Right atrium auricular region (tissue), 2 donors: ENCODE measurements at places on chromosomes 12 and 14.

- no peak overlapping the region for H3K4me3 ChIP-seq
- H3K27ac ChIP-seq: no peak overlapping the region
- no peaks in the 10 kb centered on the region for H3K4me1 ChIP-seq
- no peaks in the 10 kb centered on the region for H3K36me3 ChIP-seq
- H3K27me3 ChIP-seq: no peaks in the 10 kb centered on the region
These were observed 1066.1 kb downstream of the FLRT2 start for GRCh38 chr14:86596024-86596423.

- no peaks in the 10 kb centered on the region for H3K4me1 ChIP-seq
- H3K27me3 ChIP-seq: no peaks in the 10 kb centered on the region
- H3K27ac ChIP-seq: no peak overlapping the region
- DNase-seq: no peak
- H3K4me3 ChIP-seq: no peak overlapping the region
These were observed 1070.7 kb upstream of the NOVA1 start for GRCh38 chr14:27668531-27668930.

DNA sequence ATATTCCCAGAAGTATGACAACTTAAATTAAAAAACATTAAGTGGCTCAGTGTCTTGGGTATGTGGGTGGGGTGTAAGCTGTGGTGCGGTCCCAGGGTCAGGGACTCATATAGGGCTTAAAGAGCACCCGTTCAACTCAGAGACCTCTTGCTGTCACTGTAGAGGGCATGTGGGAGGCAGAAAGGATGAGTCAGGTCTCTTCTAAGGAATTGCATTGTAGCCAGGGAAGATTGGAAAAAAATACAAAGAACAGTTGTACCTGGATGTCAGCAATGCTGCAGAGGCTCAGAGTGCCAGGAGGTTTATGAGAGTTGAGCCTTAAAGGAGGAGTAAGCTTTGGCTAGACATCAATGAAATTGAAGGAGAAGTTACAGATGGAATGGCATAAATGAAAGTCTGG is 104.1 kb downstream of the MYRFL start:
- no peaks in the 10 kb centered on the region for H3K27me3 ChIP-seq
- DNase-seq: no peak
- H3K4me1 ChIP-seq: no peaks in the 10 kb centered on the region
- H3K4me3 ChIP-seq: no peak overlapping the region
- H3K27ac ChIP-seq: no peak overlapping the region

GRCh38 chr14:64870160-64870559 is 9.5 kb downstream of the SPTB start:
- no peak for DNase-seq
- H3K4me3 ChIP-seq: no peak overlapping the region
- H3K36me3 ChIP-seq: no peaks in the 10 kb centered on the region

DNA sequence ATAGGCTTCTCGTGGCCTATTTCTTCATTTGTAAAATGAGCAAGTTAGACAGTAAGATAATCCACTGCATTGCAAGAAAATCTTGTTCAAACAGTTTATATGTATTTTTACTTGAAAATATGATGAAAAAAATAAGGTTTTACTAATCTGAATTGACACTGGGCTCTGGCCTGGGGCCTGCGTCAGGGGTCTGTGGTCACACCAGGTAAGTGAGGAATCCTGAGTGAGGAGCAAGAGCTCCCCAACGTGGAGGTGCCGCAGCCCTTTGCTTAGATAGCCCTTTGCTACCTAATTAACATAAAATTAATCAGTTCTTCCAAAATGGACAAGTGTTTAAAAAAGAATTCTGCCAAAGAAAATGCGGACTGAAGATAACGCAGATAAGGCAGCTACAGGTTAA is 39.1 kb upstream of the STAB2 start:
- H3K27ac ChIP-seq: no peak overlapping the region
- no peak for DNase-seq
- no peaks in the 10 kb centered on the region for H3K36me3 ChIP-seq
- H3K4me3 ChIP-seq: no peak overlapping the region

GRCh38 chr12:79482323-79482722 is 208.4 kb downstream of the PAWR start:
- H3K27ac ChIP-seq: no peak overlapping the region
- DNase-seq: no peak
- H3K4me1 ChIP-seq: no peaks in the 10 kb centered on the region
- H3K36me3 ChIP-seq: no peaks in the 10 kb centered on the region

DNA sequence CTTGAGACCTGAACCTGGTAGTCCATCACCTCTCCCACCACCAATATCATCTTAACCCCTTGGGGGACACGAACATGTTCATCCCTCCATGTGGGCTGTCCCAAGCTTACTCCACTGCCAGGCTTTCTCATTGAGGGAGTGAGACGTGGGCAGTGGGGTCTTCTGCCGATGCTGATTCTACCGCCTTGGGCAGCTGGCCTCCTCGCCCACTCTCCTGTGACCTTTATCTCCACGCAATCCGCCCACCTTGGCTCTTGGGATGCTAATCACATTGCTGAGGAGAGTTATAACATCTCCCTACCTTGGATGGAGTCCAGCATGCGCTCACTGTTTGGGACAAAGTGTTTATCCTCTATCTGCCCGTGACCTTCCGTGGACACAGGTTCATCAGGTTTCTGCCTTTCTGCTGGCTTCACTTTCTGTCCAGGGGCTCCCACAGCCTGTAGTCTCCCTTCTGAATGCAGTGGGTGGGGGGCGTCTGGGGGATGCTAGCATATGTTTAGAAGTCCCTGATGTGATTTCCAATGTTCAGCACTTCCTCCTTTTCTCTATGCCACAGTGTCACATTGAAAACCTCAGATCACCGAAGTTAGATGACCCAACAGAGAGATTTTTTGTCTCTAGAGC is 53.2 kb upstream of the ESRRB start:
- H3K27me3 ChIP-seq: no peaks in the 10 kb centered on the region
- H3K36me3 ChIP-seq: no peaks in the 10 kb centered on the region
- DNase-seq: no peak
- H3K27ac ChIP-seq: no peak overlapping the region

GRCh38 chr12:83349907-83350611 is 663.4 kb downstream of the TMTC2 start:
- H3K27me3 ChIP-seq: no peaks in the 10 kb centered on the region
- no peak overlapping the region for H3K4me3 ChIP-seq
- no peaks in the 10 kb centered on the region for H3K4me1 ChIP-seq
- H3K36me3 ChIP-seq: no peaks in the 10 kb centered on the region
- H3K27ac ChIP-seq: no peak overlapping the region

GRCh38 chr12:108622421-108622820 is 11.3 kb downstream of the SELPLG start:
- H3K27ac ChIP-seq: no peak overlapping the region
- no peak overlapping the region for H3K4me3 ChIP-seq
- DNase-seq: no peak
- H3K27me3 ChIP-seq: no peaks in the 10 kb centered on the region
- no peaks in the 10 kb centered on the region for H3K36me3 ChIP-seq

DNA sequence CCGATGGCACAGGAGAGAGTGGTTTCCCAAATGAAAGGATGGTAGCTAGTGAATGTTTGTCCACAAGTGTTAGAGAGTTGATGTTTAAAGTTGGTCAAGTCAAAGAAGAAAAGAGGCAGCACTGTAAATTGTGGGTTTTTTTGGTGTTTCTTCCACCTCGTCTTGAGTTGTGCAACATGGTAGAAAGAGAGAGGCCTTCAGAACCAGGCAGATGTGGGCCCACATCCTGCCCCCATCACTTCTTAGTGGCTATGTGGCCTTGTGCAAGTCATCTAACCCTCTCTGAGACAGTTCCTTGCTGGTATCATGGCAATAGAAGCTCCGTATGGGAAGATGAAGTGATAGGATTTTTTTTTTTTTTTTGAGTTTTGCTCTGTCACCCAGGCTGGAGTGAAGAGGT is 60.8 kb downstream of the NDUFA12 start:
- H3K4me3 ChIP-seq: no peak overlapping the region
- H3K27ac ChIP-seq: peak overlapping the region; percentile 87
- H3K4me1 ChIP-seq: no peaks in the 10 kb centered on the region
- H3K27me3 ChIP-seq: no peaks in the 10 kb centered on the region
- no peaks in the 10 kb centered on the region for H3K36me3 ChIP-seq

GRCh38 chr14:36556811-36557433 is 25.5 kb downstream of the NKX2-8 start:
- H3K27me3 ChIP-seq: no peaks in the 10 kb centered on the region
- no peak overlapping the region for H3K27ac ChIP-seq
- H3K36me3 ChIP-seq: no peaks in the 10 kb centered on the region
- no peaks in the 10 kb centered on the region for H3K4me1 ChIP-seq
- H3K4me3 ChIP-seq: no peak overlapping the region

- H3K4me3 ChIP-seq: no peak overlapping the region
- no peak overlapping the region for H3K27ac ChIP-seq
- H3K36me3 ChIP-seq: no peaks in the 10 kb centered on the region
- no peaks in the 10 kb centered on the region for H3K27me3 ChIP-seq
- H3K4me1 ChIP-seq: no peaks in the 10 kb centered on the region
These were observed 207.9 kb downstream of the TMEM132C start for GRCh38 chr12:128474916-128475315.

- DNase-seq: no peak
- no peaks in the 10 kb centered on the region for H3K4me1 ChIP-seq
- no peak overlapping the region for H3K27ac ChIP-seq
- H3K36me3 ChIP-seq: no peaks in the 10 kb centered on the region
These were observed 513.8 kb upstream of the CCDC196 start for GRCh38 chr14:65972346-65972870.

- no peak for DNase-seq
- H3K4me3 ChIP-seq: no peak overlapping the region
- H3K4me1 ChIP-seq: peaks cover 53% of the 10 kb centered on the region
- H3K36me3 ChIP-seq: peaks cover 72% of the 10 kb centered on the region
- H3K27ac ChIP-seq: peak overlapping the region; percentile 75
These were observed 43.3 kb downstream of the GIT2 start for GRCh38 chr12:109952873-109953272.

- H3K4me1 ChIP-seq: no peaks in the 10 kb centered on the region
- no peak for DNase-seq
- no peaks in the 10 kb centered on the region for H3K36me3 ChIP-seq
- H3K27me3 ChIP-seq: no peaks in the 10 kb centered on the region
- no peak overlapping the region for H3K4me3 ChIP-seq
These were observed 99.0 kb downstream of the SAMD4A start for GRCh38 chr14:54665946-54666345.

DNA sequence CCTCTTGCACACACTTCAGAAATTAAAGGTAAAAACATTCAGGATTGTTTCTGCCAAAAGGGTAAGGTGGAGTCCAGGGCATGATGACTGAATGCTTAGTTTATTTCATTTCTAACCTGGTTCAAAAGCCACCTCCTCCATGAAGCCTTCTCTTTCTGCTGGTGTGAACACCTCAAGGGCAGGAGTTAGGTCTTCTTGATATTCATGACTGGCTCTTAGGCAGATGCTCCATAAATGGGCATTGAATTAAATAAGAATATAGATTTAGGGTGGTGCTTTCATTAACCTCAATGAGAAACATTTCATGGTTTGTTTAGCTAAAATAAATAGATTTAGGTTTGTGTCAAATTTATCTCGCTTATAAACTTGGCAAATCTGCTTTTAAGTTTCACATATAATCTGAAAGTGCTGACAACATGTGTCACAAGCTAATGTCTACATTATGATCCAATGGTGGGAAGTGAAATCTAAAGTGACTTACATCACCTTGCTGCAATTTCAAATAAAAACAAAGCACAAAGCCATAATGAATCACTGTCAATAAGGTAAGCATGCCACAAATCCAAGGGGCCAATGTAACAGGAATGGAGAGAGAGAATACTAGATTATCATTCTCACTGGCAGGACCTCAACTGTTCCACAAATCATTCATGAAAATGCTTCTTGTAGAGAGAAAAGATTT is 72.7 kb upstream of the GRIP1 start:
- no peak overlapping the region for H3K27ac ChIP-seq
- H3K4me1 ChIP-seq: no peaks in the 10 kb centered on the region
- H3K36me3 ChIP-seq: no peaks in the 10 kb centered on the region
- no peak overlapping the region for H3K4me3 ChIP-seq
- DNase-seq: no peak
- H3K27me3 ChIP-seq: no peaks in the 10 kb centered on the region

DNA sequence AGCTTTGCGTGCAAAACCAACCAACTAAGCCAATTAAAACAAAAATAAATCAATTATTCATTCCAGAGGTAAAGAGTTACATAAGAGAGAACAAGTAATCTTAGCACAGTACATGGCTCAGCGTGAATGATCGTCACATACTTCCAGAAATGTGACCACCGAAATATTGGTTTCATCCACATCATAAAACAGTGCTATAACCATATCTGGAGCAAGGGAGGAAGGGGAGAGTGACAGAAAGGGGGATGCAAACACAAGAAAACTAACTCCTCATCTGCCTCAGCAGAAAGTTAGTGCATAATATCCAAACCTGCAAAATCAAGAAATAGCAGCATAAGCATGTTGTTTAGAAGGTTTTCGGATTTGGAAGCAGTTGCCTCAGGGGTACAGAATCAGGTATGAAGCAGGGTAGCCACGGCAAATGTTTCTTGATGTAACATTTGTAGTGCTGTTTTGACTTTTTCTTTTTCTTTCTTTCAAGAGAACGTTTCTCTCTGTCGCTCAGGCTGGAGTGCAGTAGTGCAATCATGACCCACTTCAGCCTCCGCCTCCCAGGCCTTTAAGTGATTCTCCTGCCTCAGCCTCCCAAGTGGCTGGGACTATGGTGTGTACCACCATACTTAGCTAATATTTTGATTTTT is 93.9 kb upstream of the EGLN3 start:
- no peak overlapping the region for H3K4me3 ChIP-seq
- H3K27me3 ChIP-seq: no peaks in the 10 kb centered on the region
- no peaks in the 10 kb centered on the region for H3K4me1 ChIP-seq

GRCh38 chr14:24270537-24271133 is 762 bp downstream of the RABGGTA start:
- peaks cover 9% of the 10 kb centered on the region for H3K36me3 ChIP-seq
- no peak for DNase-seq
- H3K4me3 ChIP-seq: peak overlapping the region; percentile 69

DNA sequence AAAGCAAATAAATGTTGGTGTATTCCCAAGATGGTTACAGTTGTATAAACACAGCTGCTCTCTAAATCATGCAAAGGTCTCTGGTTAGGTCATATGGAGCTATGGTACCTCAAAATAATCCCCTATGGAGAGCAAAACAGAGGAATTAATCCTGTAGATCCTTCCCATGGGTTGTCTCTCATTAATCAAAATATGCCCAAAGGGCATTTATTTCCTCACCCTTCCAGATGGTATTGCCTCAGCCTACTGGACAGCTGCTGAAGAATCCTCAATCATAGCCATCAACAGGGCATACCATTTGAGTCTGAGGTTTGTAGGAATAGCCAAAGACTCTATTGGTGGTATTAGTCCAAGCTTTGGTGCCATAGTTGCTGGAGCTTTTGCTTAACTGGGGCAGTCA is 360.9 kb downstream of the RPL10L start:
- H3K4me3 ChIP-seq: no peak overlapping the region
- no peaks in the 10 kb centered on the region for H3K4me1 ChIP-seq
- no peaks in the 10 kb centered on the region for H3K27me3 ChIP-seq
- no peaks in the 10 kb centered on the region for H3K36me3 ChIP-seq
- no peak for DNase-seq
- H3K27ac ChIP-seq: no peak overlapping the region

- H3K4me3 ChIP-seq: no peak overlapping the region
- H3K4me1 ChIP-seq: no peaks in the 10 kb centered on the region
- DNase-seq: no peak
- H3K27me3 ChIP-seq: no peaks in the 10 kb centered on the region
- H3K36me3 ChIP-seq: peaks cover 9% of the 10 kb centered on the region
- H3K27ac ChIP-seq: peak overlapping the region; percentile 56
These were observed 86.1 kb downstream of the CACNA1C start for GRCh38 chr12:2138871-2139308.

GRCh38 chr12:69985656-69986055 is 160.6 kb downstream of the MYRFL start:
- DNase-seq: no peak
- no peak overlapping the region for H3K4me3 ChIP-seq
- H3K27me3 ChIP-seq: no peaks in the 10 kb centered on the region
- no peaks in the 10 kb centered on the region for H3K4me1 ChIP-seq
- H3K27ac ChIP-seq: no peak overlapping the region

GRCh38 chr12:100017056-100017455 is 32.3 kb upstream of the ANKS1B start:
- no peak overlapping the region for H3K27ac ChIP-seq
- no peak overlapping the region for H3K4me3 ChIP-seq
- no peaks in the 10 kb centered on the region for H3K27me3 ChIP-seq
